ENCODE measurements at places on chromosomes 7 and 10. TPM values are rescaled to one million over a fixed set of nuclear protein-coding genes. Genes with fewer than 3 reads are reported as not detected.

The CXCL12 gene
- total RNA-seq, result 75.3 TPM

The CUBN gene
- total RNA-seq, result 0.77 TPM

The CDHR3 gene
- total RNA-seq, result 2.5 TPM

The FAM25A gene
- not detected for total RNA-seq

The GAD2 gene
- not detected for total RNA-seq

The YKT6 gene
- total RNA-seq, result 78.6 TPM

The GIMAP1 gene
- not detected for total RNA-seq

The NACAD gene
- 0.38 TPM for total RNA-seq

The NUDT13 gene
- 1.4 TPM for total RNA-seq

The VWA2 gene
- total RNA-seq, result under 0.01 TPM

The NAT16 gene
- total RNA-seq, result not detected

The GJD4 gene
- not detected for total RNA-seq

The SOSTDC1 gene
- not detected for total RNA-seq

The C7orf33 gene
- not detected for total RNA-seq

The MRLN gene
- not detected for total RNA-seq

The NCF1 gene
- total RNA-seq, result not detected

The C10orf143 gene
- 1.2 TPM for total RNA-seq

The KLF14 gene
- under 0.01 TPM for total RNA-seq

The ADAM12 gene
- 21.3 TPM for total RNA-seq

The ZNF487 gene
- 2.5 TPM for total RNA-seq

The TBXAS1 gene
- total RNA-seq, result 0.19 TPM

The LMOD2 gene
- not detected for total RNA-seq

The DGKI gene
- 22.3 TPM for total RNA-seq

All from regular cardiac myocyte (primary cell).